Breast epithelium (tissue), 4 donors: ENCODE measurements at places on chromosomes 16 and 17. TPM values are rescaled to one million over a fixed set of nuclear protein-coding genes. Genes with fewer than 3 reads are reported as not detected.

The CCL1 gene
- total RNA-seq: not detected

The KCNJ18 gene
- not detected for total RNA-seq

The PCYT2 gene
- 22.9 TPM for total RNA-seq

The KRTAP4-6 gene
- not detected for total RNA-seq

The HCRT gene
- total RNA-seq: not detected

The PYDC1 gene
- total RNA-seq: not detected

The GALR2 gene
- not detected for total RNA-seq

The GDPD1 gene
- total RNA-seq: 4.8 TPM

The MARVELD3 gene
- total RNA-seq: 21.5 TPM

The C16orf92 gene
- not detected for total RNA-seq

The SPATA33 gene
- 5.9 TPM for total RNA-seq

DNA sequence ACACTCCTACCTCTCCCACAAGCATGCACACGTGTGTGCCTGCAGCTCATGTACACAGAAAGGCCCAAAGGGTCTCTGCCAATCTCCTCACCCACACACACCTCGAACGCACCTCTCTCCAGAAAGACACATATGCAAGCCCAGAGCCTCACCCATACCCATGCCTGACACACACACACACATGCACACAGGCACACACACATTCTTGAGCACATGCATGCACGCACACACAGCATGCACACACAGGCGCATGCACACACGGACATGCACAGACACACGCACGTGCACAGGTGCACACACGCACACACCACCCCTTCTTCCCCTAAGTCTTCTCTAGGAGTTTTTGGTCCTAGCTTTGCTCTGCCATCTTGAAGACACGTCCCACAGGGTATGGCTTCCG is 48.7 kb upstream of the CACNG4 start:
- DNase-seq: no peak

DNA sequence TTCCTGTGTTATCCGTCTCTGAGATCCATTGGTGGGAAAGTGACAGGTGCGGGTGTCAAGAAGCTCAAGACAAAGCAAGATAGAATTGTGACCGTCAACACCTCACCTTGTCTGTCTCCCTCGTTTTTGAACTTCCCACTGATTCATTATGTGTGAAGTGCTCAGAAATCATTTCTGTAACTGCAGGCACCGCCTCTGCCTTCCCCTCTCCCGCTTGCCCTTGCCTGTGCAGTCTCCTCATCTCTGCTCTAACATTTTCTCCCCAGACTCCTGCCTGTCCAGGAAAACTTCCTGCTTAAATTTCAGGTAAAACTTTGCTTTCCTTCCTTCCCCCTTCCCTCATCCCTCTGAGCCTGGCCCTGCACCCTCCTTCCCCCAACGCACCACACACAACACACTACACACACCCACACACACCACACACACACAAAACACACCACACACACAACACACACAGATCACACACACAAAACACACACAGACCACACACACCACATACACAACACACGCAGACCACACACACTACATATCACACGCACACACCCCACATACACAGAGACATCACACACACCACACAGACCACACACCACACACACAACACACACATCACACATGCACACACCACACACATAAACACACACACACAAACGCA is 25.7 kb downstream of the CALB2 start:
- DNase-seq: no peak

- DNase-seq: no peak
These were observed 29.8 kb downstream of the TMEM132E start for GRCh38 chr17:34609210-34609609.

GRCh38 chr17:80449930-80450576 is 26.4 kb downstream of the NPTX1 start:
- DNase-seq: no peak

- DNase-seq: peak; percentile 100
These were observed at the start of the genes ATPAF2 and GID4 for GRCh38 chr17:18038861-18039534. ATPAF2 (minus strand) TSS chr17:18039168; CDS start chr17:18039013, 155 bp downstream. GID4 (plus strand) TSS chr17:18039408; CDS start chr17:18039465, 57 bp downstream.
